ENCODE measurements at places on chromosomes 11 and 22. TPM values are rescaled to one million over a fixed set of nuclear protein-coding genes. Genes with fewer than 3 reads are reported as not detected.

The SLCO2B1 gene
- 5.6 TPM for total RNA-seq

The SAA4 gene
- not detected for total RNA-seq

The USH1C gene
- 30.0 TPM for total RNA-seq

The CCDC15 gene
- total RNA-seq = 3.2 TPM

The SMTN gene
- 27.1 TPM for total RNA-seq

The APOBEC3H gene
- 1.1 TPM for total RNA-seq

The OR2AG1 gene
- not detected for total RNA-seq

The CYP2D6 gene
- 4.0 TPM for total RNA-seq

The MS4A6E gene
- not detected for total RNA-seq

The CWC15 gene
- total RNA-seq = 66.4 TPM

The ADM2 gene
- total RNA-seq = 10.2 TPM

The MFNG gene
- 0.76 TPM for total RNA-seq

DNA sequence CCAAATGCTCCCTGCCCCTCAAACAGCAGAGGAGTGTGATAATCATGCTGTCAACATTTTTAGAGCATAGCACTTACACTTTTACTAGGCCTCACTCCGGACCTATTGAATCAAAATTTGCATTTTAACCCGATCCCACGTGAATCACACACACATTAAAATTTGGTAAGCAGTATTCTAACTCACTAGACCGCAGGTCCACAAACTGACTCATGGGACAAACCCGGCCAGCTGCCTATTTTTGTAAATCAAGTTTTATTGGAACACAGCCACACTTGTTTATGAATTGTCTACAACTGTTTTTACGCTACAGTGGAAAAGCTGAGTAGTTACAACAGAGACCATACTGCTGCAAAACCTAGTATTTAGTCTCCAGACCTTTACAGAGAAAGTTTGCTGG lies 43.3 kb downstream of the SNX19 start:
- DNase-seq = no peak

DNA sequence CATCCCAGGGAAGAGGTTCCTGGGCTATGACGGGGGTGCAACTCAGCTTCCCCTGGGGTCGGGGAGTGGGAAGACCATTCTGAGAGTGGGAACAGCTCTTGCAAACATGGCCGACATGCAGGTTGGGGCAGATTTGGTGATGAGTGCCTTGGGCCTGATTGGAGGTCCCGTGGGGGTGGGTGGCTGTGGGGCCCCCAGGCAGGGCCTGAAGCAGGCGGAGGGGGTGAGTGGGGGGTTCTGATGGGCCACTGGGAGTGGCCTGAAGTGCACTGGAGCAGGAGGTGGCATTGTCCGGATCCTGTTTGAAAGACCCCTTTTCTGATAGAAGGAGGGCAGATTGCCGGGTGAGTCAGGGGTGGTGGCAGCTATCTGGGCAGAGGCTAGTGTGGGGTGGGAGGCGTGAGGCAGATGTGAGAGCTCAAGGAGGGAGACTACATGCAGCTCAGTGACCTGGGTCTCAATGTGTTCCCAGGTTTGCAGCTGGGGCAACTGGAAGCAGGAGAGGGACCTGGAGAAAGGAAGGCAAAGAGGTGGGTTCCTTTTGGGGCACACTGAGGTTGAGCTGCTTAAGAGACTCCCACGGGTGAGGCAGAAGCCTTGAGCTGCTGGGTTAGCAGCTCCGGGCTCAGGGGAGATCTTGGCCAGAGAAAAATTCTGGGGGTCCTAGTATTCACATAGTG lies 15.1 kb downstream of the MYEOV start:
- DNase-seq = no peak

- no peak for DNase-seq
These were observed 67.7 kb downstream of the CELSR1 start for GRCh38 chr22:46469711-46470110.

DNA sequence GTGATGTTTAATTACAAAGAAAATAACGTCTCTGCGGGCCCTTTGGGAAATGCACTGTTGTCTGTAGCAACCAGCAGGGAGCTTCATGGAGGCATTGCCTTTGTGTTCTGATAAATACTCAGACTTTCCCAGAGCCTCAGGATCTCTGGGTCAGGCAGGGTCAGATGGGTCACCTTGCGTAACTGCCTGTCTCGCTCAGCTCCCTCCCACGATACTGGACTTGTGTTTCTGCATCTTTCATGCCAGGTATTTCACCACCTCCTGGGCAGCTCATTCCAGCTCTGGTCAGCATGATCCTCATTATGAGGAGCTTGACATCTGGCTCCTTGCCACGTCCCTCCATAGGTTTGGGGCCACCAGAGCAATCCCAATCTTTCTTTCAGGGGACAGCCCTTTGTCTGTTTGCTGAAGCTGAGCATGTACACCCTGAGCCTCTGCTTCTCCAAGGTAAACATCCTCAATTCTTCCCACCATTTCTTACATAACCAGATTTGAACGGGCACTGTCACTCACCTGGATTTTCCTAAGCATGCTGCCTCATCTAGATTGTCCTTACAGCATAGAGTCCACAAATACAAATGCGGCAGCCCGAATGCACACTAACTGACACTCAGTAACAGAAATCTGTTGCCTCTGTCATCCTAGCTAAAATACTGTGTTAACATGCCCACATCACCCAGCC lies 162.3 kb downstream of the LARGE1 start:
- no peak for DNase-seq

GRCh38 chr11:2572491-2573239 lies 127.1 kb downstream of the KCNQ1OT1 start:
- no peak for DNase-seq

- no peak for DNase-seq
These were observed 709.7 kb downstream of the NTM start for GRCh38 chr11:132080127-132080526.

GRCh38 chr11:71214553-71215424 lies 37.6 kb downstream of the SHANK2 start:
- DNase-seq = no peak

DNA sequence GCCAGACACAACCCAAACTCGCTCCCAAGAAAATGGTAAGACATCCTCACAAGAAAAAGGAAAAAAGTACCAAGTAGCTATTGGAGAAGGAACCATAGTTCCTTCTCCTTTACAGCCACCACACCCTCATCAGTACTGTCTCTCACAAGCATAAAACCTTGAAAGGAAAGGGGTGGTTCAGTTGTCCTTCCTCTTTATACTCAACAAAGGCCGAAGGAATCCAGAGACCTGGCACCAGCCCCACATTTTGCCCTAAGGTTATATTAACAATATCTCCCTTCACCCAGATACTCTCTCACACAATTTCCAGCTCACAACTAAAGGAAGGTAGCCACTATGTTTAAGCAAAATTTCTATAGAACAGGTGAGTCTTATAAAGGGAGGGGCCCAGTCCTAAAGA lies 8.5 kb downstream of the FHIP1B start:
- no peak for DNase-seq

DNA sequence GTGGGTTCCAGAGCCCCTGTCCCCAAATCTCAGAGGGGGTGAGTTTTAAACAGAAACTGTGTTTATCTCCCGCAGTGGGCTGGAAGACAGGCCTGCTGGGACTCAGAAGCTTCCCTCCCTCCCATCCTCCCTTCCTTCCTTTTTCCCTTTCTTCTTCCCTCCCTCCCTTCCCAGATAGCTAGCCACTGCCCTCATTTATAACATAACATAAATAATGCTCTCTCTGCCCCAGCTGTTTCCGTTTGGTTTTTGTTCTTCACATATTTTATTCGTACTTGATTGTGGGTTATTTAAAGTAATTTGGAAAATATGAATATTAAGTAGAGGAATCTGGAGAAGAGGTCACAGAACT lies 140.9 kb downstream of the TEAD1 start:
- DNase-seq = no peak

- peak; percentile 81 for DNase-seq
These were observed 70.6 kb upstream of the EP300 start for GRCh38 chr22:41021613-41022454.

DNA sequence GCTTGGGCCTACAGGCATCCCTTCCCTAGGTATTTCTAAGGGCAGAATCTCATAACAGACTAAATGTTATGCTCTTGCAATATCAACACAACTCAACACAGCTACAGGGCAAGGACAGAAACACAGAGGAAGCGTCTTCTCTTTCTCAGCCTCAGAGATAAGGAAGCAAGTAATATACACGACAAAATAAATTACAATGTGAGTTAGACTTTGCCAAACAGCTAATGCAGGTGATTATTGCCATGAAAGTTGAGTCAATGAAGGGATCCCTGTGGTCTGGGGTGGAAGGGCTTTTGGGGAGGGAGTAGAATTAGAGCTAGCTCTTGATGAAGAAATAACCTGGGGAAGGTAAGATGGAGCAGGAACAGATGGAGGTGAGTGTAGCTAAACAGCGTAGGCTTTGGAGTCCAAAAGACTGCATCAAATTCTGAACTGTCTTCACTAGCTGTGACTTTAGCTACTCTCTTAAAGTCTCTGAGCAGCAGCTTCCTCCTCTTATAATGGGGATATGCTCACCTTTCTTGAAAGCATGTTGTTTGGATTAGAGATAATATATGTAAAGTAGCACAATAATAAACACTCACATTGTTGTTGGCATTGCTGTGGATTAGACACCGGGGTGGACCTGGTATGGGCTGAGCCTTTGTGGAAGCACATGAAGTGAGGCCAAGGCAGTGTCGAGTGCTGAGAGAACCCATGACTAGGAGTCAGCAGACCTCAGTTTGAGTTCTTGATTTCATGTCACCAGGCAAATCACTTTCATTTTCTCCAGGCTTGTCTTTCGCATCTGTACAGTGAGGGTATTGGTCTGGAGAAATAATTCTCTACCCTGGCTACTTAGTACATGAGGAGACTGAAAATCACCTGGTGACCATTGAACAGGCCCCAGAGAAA lies 41.0 kb upstream of the AQP11 start:
- no peak for DNase-seq

- no peak for DNase-seq
These were observed 25.0 kb downstream of the SWAP70 start for GRCh38 chr11:9688716-9689511.

GRCh38 chr11:35491231-35491871 lies 34.1 kb downstream of the PAMR1 start:
- no peak for DNase-seq

DNA sequence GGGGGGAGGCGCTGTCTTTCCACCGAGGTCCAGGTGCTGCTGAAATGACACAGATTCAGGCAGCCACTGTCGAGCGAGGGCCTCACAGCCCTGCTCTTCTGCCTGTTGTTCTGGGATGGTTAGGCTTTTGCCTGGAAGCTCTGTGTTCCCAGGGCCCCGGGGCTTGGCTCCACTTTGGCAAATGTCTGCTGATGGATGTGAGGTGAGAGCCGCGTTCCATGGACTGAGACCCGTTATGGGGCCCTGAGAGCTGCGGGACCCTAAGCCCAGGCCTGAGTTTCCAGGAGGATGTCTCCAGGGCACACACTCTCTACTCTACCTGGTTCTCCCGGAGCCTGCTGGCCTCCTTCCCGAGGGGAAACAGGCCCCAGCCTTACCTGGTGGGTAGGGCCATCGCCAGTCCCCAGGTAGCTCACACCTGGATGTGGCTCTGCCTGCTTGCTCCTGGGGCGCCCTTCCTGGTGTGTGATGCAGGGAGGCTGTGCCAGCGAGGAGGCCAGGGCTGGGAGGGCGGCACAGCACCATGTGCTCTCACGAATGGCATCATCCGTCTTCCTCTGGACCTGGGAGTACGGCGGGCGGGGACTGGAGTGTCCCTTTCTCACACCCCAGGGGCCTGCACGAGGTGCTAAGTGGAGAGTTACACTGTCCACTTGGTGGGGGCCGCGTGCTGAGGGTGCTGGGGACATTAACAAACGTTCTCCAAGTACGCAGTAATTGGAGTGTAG lies 435.5 kb downstream of the TBC1D22A start:
- DNase-seq = no peak

DNA sequence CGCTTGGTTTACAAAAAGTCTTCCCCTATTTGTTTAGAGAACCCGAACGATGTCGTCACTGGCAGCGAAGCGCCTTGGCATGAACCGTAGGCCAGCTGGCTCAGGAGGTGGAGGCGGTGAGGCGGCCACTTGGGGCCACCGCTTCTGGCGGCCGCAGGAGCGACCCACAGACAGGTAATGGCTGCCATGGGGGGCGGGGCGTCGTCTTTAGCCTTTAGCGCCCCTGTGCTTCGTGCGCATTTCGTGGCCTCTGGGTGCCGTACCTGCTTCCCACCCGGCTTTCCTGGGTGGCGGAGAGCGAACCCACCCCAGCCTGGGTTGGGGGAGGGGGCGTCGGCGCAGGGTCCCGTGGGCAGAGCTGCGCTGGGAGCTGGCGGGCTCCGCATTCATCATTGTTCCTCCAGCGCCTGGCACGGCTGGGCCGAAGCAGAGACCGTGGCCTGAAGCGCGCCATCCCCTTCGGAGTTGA lies 469 bp upstream of the OSBP2 start:
- peak; percentile 76 for DNase-seq

GRCh38 chr11:66051371-66051765 lies 796 bp upstream of the SF3B2 start:
- no peak for DNase-seq

DNA sequence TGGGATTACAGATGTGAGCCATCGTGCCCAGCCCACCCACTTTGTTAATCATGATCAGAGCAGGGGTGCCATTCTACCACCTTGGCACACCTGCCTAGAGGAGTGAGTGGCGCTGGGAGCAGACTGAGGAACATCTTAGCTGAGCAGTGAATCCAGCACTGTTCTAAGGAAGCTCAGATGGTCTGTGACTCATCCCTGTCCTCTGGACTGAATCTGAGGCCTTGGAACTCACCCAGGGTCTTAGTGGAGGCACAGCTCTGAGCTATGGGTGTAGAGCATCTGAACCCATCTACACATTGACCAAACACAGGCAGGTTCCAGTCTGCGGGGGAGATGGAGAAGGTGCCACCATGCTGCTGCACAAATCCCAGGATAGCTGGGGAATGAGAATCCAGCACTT lies 14.9 kb downstream of the PGAP2 start:
- DNase-seq = no peak

GRCh38 chr22:25114369-25115362 lies 85.0 kb upstream of the CRYBB3 start:
- DNase-seq = no peak

DNA sequence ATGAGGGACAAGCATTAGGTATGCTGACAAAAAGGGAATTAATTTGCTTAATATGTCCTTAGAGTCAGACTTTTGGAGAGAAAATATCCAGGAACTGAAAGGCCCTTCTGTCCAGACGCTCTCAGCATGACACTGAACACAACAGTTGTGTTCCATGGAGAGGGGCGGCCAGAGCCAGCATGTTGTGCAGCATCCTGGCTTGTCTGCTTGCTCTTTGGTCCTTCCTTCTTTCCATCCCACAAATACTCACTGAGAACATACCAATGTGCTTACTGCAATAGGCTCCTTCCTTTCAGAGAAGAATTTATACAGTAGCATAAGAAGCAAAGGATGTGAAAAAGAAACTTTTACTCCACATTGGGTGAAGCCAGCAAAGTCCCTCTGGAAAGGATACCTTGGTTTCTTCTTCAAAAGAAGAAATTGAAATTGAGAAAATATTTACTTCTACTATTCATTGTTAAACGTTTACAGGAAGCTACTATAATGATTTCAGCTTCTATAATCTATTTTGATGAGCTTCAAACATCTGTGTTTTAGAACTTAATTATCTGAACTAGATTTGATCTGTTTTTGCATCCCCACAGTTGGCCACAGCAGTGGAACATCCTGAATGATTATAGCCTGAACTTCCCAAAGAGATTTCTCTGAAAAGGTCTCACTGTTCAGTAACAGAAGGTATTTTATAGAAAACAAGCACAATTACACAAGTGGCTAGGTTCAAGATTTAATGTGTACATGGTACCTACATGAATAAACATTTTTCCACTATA lies 304.1 kb upstream of the PITPNB start:
- no peak for DNase-seq

- no peak for DNase-seq
These were observed 12.9 kb downstream of the IL17RA start for GRCh38 chr22:17097701-17098100.
